ENCODE measurements at places on chromosomes 11 and 22. TPM values are rescaled to one million over a fixed set of nuclear protein-coding genes. Genes with fewer than 3 reads are reported as not detected.

Gene GLYAT
- not detected for total RNA-seq

Gene THY1
- 6.3 TPM for total RNA-seq

- H3K27me3 ChIP-seq = no peaks in the 10 kb centered on the region
These were observed 3.2 kb downstream of the CHRM1 start for GRCh38 chr11:62917906-62918502.

Gene CCDC73
- not detected for total RNA-seq

GRCh38 chr11:65251476-65251875 is 10.3 kb upstream of the POLA2 start:
- H3K4me3 ChIP-seq = no peak overlapping the region
- H3K27ac ChIP-seq = no peak overlapping the region
- no peaks in the 10 kb centered on the region for H3K36me3 ChIP-seq
- DNase-seq = no peak
- H3K27me3 ChIP-seq = no peaks in the 10 kb centered on the region
- H3K4me1 ChIP-seq = no peaks in the 10 kb centered on the region

DNA sequence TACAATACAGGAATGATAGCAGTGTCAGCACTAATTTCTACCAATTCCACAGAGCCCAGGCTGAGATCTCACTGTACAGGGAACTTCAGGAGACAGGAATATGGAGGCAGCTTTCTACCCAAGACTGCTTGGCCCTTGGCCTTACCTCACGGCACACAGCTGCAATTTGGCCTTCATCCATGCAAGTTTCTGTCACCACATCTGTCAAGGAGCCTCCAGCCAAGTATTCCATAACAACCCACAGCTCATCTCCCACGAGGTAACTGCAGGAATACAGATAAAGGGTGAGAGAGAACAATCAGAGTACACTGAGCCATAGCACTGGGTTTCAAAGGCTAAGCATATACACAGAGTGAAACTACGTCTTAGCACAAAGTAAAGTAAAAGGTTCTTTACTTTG is 39.0 kb upstream of the GDPD4 start:
- H3K27ac ChIP-seq = no peak overlapping the region
- H3K36me3 ChIP-seq = peaks cover 11% of the 10 kb centered on the region
- no peak overlapping the region for H3K4me3 ChIP-seq
- no peaks in the 10 kb centered on the region for H3K4me1 ChIP-seq

Gene CARD18
- not detected for total RNA-seq

Gene OR52N4
- not detected for total RNA-seq

DNA sequence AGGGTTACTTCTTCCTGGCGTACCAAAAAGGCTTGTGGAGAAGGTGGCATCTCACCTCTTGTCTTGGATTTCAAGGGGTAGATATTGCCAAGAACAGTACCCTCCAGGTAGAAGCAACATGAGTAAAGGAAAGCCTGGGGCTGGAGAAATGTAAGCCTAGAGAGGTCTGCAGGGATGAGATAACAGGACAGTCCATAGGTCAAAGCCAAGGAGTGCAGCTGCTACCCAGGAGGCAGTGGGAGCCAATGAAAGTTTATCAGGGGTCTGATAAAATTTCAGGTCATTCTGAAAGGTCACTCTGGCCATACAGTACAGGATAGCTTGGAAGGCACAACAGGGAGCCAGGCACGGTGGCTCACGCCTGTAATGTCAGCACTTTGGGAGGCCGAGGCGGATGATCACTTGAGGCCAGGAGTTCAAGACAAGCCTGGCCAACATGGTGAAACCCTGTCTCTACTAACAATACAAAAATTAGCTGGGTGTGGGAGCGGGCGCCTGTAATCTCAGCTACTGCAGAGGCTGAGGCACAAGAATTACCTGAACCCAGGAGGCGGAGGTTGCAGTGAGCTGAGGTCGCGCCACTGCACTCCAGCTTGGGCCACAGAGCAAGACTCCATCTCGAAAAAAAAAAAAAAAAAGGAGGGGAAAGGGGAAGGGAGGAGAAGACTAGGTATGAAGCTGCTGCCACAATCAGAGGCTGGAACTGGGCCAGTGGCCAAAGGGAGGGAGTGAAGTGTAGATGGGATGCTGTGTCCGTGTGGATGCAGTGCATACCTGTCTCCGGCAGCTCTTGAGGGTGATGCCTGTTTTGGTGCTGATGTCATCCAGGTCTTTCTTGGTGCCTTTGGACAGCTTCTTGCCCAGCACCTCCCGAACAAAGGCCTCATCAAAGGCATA is 1.2 kb downstream of the FIBP start:
- H3K4me3 ChIP-seq = peak overlapping the region; percentile 53
- DNase-seq = no peak
- H3K27me3 ChIP-seq = no peaks in the 10 kb centered on the region
- H3K4me1 ChIP-seq = peaks cover 14% of the 10 kb centered on the region

Gene IL18
- total RNA-seq = 0.86 TPM

GRCh38 chr11:1608363-1608762 is at the start of gene KRTAP5-3:
TSS of gene KRTAP5-3 (minus strand) at chr11:1608463. CDS start at chr11:1608385, 78 bp downstream.
- H3K27me3 ChIP-seq = no peaks in the 10 kb centered on the region
- no peak for DNase-seq

- H3K27me3 ChIP-seq = no peaks in the 10 kb centered on the region
- no peaks in the 10 kb centered on the region for H3K36me3 ChIP-seq
These were observed 41.8 kb upstream of the CDON start for GRCh38 chr11:126104420-126104819.

- H3K27me3 ChIP-seq = no peaks in the 10 kb centered on the region
- DNase-seq = no peak
- H3K4me3 ChIP-seq = no peak overlapping the region
These were observed 385.6 kb upstream of the LRRC4C start for GRCh38 chr11:41845066-41845465.

DNA sequence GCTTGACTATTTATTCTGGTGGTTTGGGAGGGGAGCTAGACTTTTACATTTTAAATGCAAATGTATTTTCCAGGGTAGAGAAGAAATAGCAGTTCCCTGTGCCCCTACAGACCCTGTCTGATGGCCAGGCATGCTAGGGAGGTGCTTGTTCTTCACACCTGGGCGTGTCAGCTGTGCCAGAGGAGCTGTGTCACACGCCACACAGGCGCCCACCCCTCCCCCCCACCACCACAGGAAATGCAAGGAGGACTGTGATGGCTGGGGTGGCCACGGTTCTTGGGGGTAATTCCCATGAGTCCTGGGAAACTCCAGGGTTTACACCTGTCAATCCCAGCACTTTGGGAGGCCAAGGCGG is 82.2 kb downstream of the FLI1 start:
- no peak overlapping the region for H3K27ac ChIP-seq
- no peak for DNase-seq
- no peak overlapping the region for H3K4me3 ChIP-seq
- peaks cover 56% of the 10 kb centered on the region for H3K27me3 ChIP-seq
- no peaks in the 10 kb centered on the region for H3K4me1 ChIP-seq

- DNase-seq = no peak
- H3K4me3 ChIP-seq = no peak overlapping the region
- H3K27ac ChIP-seq = no peak overlapping the region
- no peaks in the 10 kb centered on the region for H3K27me3 ChIP-seq
- no peaks in the 10 kb centered on the region for H3K36me3 ChIP-seq
These were observed 303.6 kb downstream of the SOX6 start for GRCh38 chr11:16052750-16053149.

GRCh38 chr11:65554057-65554818 is 3.9 kb downstream of the LTBP3 start:
- no peaks in the 10 kb centered on the region for H3K36me3 ChIP-seq
- DNase-seq = no peak
- peaks cover 23% of the 10 kb centered on the region for H3K4me1 ChIP-seq
- no peak overlapping the region for H3K4me3 ChIP-seq
- H3K27ac ChIP-seq = no peak overlapping the region

DNA sequence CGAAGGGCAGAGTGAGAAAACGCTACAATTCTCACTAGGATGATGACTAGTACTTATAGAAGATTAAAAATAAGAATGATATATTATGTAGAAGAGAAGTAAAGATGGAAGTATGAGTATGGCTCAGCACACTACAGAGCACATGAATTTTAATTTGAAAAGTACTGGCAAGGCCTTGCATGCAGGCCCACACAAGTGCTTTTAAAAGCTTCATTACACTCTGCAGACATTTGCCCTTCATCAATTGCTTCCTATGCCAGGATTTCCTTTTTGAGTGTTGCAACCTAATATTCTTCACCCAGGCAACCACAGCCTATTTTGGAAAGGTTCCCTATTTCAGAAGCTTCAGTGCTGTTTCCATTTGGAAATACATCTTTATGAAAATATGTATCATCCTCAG is 81.1 kb downstream of the LARGE2 start:
- H3K27ac ChIP-seq = no peak overlapping the region
- no peaks in the 10 kb centered on the region for H3K36me3 ChIP-seq
- H3K4me3 ChIP-seq = no peak overlapping the region
- peaks cover 11% of the 10 kb centered on the region for H3K4me1 ChIP-seq

DNA sequence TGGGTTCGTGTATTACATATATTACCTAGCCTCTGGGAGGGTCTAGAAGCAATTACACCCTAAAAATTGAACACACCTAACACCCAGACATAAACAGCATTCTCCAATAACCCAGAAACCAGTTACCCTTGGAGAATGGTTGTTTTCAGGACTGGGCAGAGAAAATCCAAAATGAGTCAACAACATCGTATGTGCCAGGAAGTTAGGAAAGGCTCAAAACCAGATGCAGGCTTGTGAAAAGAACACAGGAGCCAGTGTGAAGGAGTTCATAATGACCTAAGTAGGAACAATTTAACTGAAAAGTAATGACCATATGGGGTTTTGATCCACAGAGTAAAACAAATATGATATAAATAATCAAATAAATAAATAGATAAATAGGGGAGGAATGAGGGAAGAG is 5.1 kb upstream of the CLPB start:
- peak; percentile 81 for DNase-seq
- no peaks in the 10 kb centered on the region for H3K36me3 ChIP-seq
- H3K27me3 ChIP-seq = no peaks in the 10 kb centered on the region
- no peak overlapping the region for H3K27ac ChIP-seq
- H3K4me1 ChIP-seq = no peaks in the 10 kb centered on the region
- no peak overlapping the region for H3K4me3 ChIP-seq

Gene SPDYC
- total RNA-seq = not detected

DNA sequence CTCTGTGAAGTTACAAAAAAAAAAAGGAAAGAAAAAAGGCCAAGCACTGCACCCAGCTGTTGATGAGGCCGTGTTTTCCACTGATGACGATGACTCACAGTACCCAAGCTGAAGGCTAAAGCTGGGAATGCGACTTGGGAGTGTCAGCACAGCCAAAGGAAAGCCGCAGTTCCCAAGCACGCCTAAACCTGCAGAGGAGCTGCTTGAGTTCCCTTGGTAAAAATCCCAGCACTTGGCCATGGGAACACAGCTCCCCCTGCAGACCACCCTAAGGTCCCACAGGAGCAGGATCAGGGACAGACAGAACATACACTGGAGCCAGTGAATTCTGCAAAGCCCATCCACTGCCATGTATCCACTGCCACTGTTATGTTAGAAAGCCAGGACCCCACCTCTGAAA is 39.9 kb downstream of the SERGEF start:
- H3K4me1 ChIP-seq = no peaks in the 10 kb centered on the region
- no peaks in the 10 kb centered on the region for H3K27me3 ChIP-seq
- no peak overlapping the region for H3K4me3 ChIP-seq
- peaks cover 3% of the 10 kb centered on the region for H3K36me3 ChIP-seq
- H3K27ac ChIP-seq = no peak overlapping the region

DNA sequence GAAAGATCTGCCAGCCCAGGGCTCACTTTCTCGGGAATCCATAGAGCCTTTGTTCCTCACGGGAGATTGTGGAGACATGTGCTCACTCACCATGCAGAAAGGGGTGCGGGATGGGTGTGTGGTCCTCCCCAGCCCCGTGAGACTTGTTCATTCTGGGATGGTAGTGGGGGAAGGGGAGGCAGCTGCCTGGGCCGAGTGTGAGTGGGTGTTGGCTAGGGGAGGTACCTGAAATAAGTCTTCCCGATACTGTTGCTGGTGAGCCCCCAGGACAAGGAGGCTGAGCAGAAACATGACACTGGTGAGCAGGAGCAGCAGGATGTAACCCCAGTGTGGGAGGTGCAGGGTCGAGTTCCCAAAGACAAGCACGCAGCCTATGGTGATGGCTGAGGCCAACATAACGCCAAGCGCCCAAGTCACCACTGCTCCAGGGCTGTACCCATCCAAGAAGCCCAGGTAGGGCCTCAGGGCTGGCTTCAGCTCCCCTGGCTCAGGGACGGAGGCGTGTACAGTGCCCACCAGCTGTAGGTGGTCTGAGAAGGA is 2.8 kb downstream of the SLC7A4 start:
- H3K27ac ChIP-seq = no peak overlapping the region
- DNase-seq = no peak
- H3K4me3 ChIP-seq = no peak overlapping the region
- H3K27me3 ChIP-seq = peaks cover 20% of the 10 kb centered on the region
- peaks cover 8% of the 10 kb centered on the region for H3K4me1 ChIP-seq

- no peak for DNase-seq
- no peaks in the 10 kb centered on the region for H3K36me3 ChIP-seq
- no peak overlapping the region for H3K4me3 ChIP-seq
- H3K27me3 ChIP-seq = no peaks in the 10 kb centered on the region
- H3K27ac ChIP-seq = no peak overlapping the region
These were observed 318.6 kb upstream of the PLET1 start for GRCh38 chr11:112579282-112579681.

DNA sequence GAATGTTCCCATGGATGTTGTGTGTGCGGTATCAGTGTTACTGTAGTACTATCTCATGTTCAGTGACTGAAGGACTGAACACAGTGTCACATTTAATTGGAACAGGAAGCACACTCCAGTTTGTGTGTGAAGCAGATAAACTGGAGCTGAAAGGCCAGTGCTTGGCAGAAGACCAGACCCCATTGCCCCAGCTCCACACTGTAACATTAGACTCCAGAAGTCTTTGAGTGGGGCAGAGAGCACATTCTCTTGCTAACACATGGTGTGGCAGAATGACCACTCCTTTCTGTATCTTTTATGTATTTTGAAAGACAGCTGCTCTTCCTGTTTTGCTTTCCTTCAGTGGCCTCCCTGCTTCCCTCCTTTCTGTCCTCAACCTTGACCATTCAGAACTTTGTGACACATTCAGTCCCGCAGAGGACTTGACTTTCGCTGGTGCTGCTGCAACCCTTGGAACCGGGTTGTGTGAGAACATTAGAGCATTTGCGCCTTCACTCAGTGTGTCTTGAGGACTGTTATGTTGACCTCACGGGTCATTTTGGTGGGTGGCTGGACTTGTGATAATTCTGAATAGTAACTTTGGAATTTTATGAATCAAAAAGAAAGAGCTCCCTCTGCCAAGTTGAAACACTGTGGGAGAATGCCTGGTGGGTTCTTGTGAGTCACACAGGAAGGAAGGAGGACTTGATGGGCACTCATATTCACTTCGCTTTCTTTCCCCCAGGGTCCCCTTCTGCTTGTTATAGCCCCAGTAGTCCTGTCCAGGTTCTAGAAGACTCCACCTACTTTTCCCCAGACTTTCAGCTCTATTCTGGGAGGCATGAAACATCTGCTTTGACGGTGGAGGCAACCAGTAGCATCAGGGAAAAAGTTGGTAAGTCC is 26.4 kb downstream of the AMOTL1 start:
- no peaks in the 10 kb centered on the region for H3K4me1 ChIP-seq
- H3K4me3 ChIP-seq = no peak overlapping the region
- DNase-seq = peak; percentile 96
- no peak overlapping the region for H3K27ac ChIP-seq

GRCh38 chr11:19628018-19628417 is 84.6 kb upstream of the NAV2 start:
- H3K4me3 ChIP-seq = no peak overlapping the region
- DNase-seq = no peak
- H3K36me3 ChIP-seq = no peaks in the 10 kb centered on the region
- no peaks in the 10 kb centered on the region for H3K4me1 ChIP-seq
- H3K27ac ChIP-seq = no peak overlapping the region
- peaks cover 38% of the 10 kb centered on the region for H3K27me3 ChIP-seq

Gene OR8G1
- not detected for total RNA-seq

Gene MRGPRX4
- not detected for total RNA-seq

- peaks cover 6% of the 10 kb centered on the region for H3K4me1 ChIP-seq
- peak overlapping the region; percentile 78 for H3K4me3 ChIP-seq
- no peaks in the 10 kb centered on the region for H3K27me3 ChIP-seq
- DNase-seq = no peak
- H3K27ac ChIP-seq = no peak overlapping the region
These were observed 645 bp downstream of the CDC42BPG start for GRCh38 chr11:64843686-64844329.

Data from cardiac muscle cell (in vitro differentiated cells and primary cell).